ENCODE measurements at places on chromosomes 13 and 19.

- no peak for DNase-seq
Observed at GRCh38 chr19:39568604-39569003, 28.6 kb upstream of the EID2 start.

DNA sequence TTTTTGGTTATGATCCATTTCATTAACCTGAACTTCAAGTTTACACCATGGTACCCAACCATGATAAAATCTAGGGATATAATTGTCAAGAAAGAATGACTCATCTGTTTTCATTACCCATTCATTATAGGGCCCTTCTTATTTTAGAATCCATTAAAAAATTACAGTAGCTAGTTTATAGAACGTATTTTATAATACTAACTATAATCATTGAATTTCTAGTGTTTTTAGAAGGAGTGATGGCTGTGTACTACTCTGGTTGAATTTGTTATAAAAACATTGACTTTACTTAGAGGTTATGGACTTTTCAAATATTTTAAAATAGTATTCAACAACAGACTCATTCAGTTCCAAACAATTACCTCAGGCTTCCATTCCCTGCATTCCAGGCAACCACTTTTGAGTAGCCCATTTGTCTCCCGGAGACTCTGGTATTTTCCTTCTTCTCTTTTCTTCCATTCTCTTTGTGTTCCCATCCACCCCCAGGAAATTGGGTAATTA is 71.9 kb upstream of the KLF12 start:
- no peak for DNase-seq

GRCh38 chr13:75796825-75797224 is 160.7 kb downstream of the LMO7 start:
- DNase-seq = no peak

- DNase-seq = no peak
Observed at GRCh38 chr13:30900436-30900835, 5.6 kb upstream of the MEDAG start.

GRCh38 chr13:66234159-66234558 is 996.0 kb downstream of the PCDH9 start:
- DNase-seq = no peak

- DNase-seq = no peak
Observed at GRCh38 chr19:18558604-18559003, 934 bp downstream of the KXD1 start.

DNA sequence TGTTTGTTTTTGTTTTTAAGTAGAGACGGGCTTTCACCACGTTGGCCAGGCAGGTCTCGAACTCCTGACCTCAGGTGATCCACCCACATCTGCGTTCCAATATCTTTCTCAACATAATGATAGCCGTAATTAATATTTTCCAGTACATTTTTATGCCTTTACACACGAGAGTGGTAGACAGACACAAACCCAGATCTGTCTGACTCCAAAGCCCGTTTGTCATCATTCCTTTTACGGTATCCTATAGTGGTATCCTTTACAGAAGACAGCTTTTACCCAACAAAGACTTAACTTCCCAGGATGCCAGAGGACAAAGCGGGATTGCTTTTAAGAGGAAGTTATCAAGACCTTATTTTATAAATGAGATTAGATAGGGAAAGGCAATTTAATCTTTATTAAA is 59.8 kb downstream of the IPO5 start:
- DNase-seq = no peak

DNA sequence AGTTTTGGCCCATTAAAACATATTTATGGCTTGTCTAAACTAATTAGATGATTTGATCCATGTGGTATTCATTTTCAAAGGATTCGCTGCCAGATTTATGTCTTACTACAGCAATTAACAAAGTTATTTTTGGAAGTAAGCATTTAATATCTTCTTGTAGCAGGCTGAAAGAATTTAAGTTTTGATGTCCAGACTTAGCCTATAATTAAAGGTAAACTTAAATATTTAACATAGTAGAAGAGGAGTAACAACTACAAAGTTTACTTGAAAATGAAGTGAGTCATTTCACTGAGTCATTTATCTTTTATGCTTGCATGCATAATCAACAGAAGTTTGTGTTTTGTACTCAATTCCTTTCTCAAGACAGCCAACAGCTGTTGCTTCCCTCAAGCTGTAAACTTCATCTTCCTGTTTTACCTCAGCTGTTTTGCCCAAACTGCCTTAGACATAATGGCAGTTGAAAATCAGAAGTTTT is 58.1 kb downstream of the EDNRB start:
- DNase-seq = no peak

- DNase-seq = no peak
Observed at GRCh38 chr19:46624958-46625661, at the start of gene PTGIR. Gene PTGIR (minus strand): TSS chr19:46625089. CDS start chr19:46624225, 864 bp downstream.

GRCh38 chr19:33205531-33206260 is 11.6 kb downstream of the LRP3 start:
- DNase-seq = no peak

DNA sequence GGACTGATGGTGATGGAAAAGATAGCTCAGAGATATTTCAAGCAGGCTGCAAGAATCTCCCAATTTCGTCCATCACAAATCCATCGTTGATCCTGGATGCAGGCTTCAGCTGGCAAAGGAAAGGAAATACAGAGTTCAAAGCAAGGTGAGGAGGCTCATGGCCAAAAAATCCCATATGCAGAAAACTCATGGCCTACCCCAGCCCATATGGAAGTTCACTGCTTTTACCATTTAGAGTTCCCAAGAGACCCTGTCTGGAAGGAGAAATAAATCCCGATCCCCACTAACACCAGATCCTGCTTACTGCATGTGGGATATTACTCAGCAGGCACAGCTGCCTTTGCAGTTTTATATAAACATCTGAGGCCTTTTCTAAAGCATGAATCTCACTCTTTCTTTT is 412.9 kb upstream of the SPRY2 start:
- no peak for DNase-seq

DNA sequence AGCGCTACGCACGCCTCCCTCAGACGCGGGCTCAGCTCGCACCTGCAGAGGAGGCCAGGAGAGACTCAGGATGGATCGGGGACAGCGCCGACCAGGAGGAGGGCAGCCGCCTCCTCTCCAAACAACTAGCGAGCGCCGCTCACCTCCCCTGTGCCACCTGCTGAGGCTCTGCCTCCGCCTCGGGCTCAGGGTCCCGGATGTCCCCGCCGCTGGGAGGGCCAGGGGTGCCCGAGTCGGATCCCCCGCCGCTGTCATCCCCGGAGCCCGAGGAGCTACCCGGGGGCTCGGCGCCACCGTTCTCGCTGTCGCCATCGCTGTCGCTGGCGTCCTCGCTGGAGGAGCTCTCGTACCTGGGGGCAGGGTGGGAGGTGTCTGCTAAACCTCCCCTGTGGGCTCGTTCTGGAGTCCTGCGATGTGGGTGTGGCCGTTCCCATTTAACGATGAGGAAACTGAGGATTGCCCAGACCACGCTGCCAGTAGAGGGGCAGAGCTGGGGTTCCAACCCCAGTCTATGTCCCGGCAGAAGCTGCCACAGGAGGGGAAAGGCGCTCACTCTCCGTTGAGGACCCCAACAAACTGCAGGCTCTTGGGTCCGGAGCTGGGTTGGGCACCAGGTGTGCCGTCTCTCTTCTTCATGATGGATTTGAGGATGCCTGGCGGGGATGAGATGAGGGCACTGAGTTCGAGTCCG is 9.2 kb downstream of the KANK3 start:
- no peak for DNase-seq

DNA sequence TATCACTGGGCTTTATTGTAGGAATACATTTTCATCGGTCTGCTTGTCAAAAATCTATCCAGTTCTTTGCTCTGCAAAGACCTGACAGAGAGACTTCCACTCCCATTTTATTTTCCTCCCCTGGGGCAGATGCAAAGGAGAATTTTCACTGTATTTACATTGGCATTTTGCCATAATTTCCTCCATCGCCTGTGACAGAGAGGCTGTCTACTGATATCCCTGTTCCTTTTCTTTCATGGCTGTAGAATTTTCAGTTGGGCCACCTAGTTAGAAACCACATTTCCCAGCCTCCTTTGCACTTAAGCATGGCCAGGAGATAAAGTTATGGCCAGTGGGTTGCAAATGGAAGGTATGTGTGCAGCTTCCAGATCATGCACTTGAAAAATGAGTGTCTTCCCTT is 89.3 kb downstream of the NUFIP1 start:
- DNase-seq = no peak

GRCh38 chr19:33557196-33557595 is 35.6 kb upstream of the PEPD start:
- no peak for DNase-seq

GRCh38 chr13:89363144-89363543 is 1692.0 kb downstream of the SLITRK5 start:
- no peak for DNase-seq

GRCh38 chr13:73061473-73061872 is 2.7 kb downstream of the KLF5 start:
- DNase-seq = no peak
